Activated naive CD4-positive, alpha-beta T cell treated with Interleukin-2 at 50 U/mL for 16 hours (primary cell): ENCODE measurements at places on chromosomes 2 and 18.

- no peak for DNase-seq
These were observed 181.3 kb downstream of the PTPRM start for GRCh38 chr18:7748251-7749007.

DNA sequence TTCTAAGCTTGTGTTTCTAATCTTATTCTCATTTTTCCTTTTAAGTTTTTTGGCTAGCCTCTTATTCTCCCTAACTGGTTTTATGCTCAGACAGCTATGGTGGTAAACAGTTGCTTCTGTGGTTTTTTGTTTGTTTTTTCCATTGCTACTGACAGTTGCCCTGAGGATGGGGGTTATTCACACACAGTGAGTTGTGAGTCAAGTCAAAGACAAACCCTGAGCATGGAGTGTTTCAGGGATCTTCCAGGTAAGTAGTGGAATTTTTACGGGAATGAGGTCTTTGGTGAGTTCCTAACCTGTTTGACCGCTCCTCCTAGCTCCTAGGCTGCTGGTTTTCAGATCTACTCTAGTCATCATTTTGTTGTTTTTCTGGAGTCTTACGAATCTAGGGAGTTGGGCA is 162.8 kb downstream of the ZNF407 start:
- no peak for DNase-seq

GRCh38 chr2:134167015-134167414 is 86.9 kb upstream of the MGAT5 start:
- no peak for DNase-seq

- DNase-seq, result no peak
These were observed 13.2 kb downstream of the ADRA2B start for GRCh38 chr2:96103187-96103601.

GRCh38 chr2:181161615-181162014 is 181.2 kb downstream of the UBE2E3 start:
- no peak for DNase-seq

- DNase-seq, result no peak
These were observed 112.8 kb upstream of the MAP3K20 start for GRCh38 chr2:172962824-172963223.

- no peak for DNase-seq
These were observed 31.8 kb downstream of the TMEM17 start for GRCh38 chr2:62474176-62474575.

GRCh38 chr2:61356261-61356957 is 114.5 kb downstream of the USP34 start:
- no peak for DNase-seq

DNA sequence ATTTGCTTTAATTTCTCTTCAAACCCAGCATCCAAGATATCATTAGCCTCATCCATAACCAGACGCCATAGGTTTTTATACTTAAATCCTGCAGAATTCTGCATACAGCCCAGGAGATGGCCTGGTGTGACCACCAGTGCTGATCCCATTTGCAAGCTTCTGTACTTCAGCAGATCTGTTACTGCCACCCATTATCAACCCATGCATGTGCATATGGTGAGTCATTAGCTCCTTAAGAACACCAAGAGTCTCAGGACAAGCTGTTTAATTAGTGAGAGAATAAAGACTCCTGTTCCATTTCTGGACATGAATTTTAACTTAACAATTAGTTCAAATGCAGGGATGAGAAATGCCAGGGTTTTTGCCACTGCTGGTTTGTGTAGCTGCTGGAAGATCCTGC is 110.7 kb upstream of the TANK start:
- no peak for DNase-seq

DNA sequence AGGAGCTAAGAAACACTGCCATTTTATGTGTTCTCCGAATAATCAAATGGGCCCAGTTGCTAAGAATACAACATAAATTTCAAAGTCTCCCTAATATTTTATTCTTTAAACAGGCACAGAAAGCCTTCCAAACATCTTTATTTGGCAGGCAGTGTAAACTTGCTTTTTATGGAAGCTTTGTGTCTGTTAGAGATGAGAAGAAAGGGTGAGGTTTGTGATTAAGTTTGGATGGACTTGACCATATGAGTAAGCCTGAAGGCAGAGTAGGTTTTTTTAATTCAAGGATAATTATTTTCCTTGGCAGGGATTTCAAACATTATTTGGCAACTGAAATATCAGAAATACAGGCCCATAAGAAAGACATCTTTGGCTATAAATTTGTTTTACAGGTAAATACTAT is 62.9 kb downstream of the COX7A2L start:
- DNase-seq, result no peak

DNA sequence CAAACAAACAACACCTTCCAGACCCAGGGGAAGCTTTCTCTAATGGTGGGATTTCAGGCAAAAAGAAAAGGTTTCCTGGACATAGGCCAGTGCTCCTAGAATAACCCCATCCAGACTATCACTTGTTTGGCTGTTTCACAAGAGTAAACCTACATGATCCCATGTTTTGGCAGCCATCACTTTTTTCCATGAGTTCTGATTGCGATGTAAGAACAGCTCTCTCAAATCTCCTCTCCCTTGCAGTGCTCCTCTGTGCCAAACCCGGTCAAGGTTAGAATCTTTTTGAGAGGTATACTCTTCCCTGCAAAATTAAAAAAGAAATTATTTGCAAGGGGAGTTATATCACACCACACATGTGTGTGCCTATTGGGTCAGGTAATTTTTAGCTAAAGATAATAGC is 11.9 kb downstream of the GRP start:
- no peak for DNase-seq
